ENCODE measurements at places on chromosomes 1 and 21.

GRCh38 chr1:1567891-1568291 lies 6.8 kb downstream of the SSU72 start:
- no peak for DNase-seq

DNA sequence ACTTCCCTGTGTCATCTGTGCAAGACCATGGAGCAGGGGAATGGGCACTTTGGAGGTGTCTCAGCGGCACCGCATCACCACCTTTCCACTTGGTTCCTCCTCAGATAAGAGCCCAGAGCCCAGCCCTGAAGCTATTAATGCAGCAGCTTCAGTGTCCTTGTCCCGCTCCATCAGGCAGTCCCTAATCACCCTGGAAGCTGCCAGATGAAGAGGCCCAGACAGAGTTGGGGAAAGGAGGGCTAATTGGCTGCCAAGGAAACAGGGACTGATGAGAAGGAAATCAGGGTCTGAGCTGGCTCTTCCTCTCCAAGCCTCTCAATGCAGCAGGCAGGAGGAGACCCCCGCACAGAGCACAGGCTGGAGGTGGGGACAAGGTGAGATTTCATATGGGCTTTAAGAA lies 83.1 kb upstream of the KLHDC7A start:
- DNase-seq = no peak

- DNase-seq = no peak
Measured at GRCh38 chr21:38965910-38966504, 160.3 kb downstream of the ETS2 start.

DNA sequence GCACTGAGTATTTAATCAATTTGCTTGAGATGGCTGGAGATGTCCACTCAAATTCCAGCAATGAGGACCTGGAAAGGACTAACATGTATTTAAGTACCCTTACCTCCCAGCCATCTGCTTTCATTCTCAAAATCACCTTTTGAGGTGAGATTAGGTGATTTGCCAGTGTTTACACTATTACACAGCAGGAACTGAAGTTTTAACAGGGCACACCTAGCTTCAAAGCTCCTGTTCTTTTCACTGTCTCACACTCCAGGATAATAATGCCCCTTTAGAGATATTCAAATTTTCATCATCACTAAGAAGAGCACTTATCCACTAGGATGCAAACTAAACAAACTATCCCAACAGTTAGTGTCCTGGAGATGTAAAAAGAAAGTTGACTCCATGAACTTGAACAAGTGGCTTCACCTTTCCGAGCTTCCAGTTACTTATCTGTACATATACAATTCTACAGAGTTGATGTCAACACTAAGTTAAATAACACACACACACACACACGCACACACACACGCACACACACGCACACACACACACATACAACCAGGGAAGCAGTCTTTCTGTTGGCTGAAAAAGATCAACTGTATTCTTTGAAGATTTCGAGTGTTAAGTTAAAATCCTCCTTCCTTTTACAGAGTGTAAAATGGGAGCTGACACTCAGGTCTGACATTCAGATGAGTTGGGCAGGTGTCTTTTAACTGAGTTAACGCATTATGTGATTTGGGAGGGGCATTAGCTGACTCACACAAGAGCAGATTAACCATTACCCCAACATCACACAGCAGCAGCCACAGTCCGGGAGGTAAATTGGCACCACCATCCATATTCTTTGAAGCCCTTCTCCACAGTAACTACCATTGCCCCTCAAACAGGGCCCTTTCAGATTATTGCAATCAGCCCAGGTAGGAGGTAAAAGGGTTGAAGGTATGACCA lies 15.5 kb upstream of the JAK1 start:
- no peak for DNase-seq

GRCh38 chr1:64898107-64898861 lies 68.1 kb downstream of the JAK1 start:
- DNase-seq = peak; percentile 48

GRCh38 chr1:67439277-67440029 lies 9.3 kb upstream of the SERBP1 start:
- no peak for DNase-seq

Data from activated CD4-positive, alpha-beta T cell treated with anti-CD3 and anti-CD28 coated beads for 4 hours (primary cell).